Activated CD4-positive, alpha-beta T cell treated with anti-CD3 and anti-CD28 coated beads, Interleukin-2, amount 10 ng/mL, durations not matched to agents 7 days and 5 days (primary cell): ENCODE measurements at places on chromosomes 1 and 21. TPM values are rescaled to one million over a fixed set of nuclear protein-coding genes. Genes with fewer than 3 reads are reported as not detected.

DNA sequence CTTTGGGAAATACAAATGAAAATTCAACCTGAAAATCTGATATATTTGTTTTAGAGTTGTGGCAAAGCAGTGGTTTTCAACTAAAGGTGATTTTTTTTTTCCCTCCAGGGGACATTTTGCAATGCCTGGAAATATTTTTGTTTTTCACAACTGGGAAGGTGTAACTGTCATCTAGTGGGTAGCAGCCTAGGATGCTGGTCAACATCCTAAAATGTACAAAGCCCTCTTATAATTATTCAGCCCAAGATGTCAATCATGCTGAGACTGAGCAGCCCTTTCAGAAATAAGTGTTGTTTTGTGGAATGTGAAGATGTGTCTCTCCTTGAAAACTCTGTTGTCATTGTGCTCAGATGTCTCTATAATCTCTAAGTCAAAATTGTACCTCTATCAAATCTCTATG, 95.2 kb upstream of the NCAM2 start:
- no peak for DNase-seq

GRCh38 chr1:241447031-241447644, 72.4 kb downstream of the FH start:
- no peak for DNase-seq

GRCh38 chr1:65355031-65355712, 45.8 kb downstream of the DNAJC6 start:
- DNase-seq: no peak

- DNase-seq: no peak
These were observed 6.9 kb upstream of the SPOCD1 start for GRCh38 chr1:31822766-31823165.

DNA sequence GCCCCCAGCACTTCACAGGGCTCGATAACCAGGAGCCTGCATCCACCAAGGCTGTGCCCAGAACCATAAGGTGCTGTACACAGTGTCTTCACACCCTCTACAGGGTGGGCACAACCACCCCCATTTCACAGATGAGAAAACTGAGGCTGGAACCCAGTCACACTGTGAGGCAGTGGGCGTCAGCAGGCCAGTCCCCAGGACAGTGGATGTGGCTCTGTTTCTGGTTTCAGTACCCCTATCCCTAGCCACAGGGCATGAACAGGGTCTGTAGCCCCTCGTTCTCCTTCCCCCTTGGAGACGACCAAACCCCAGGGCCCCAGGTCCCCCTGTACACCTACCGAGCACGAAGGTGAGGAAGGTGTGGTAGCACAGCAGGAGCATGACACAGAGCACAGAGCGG, 27.6 kb downstream of the TTC39A start:
- no peak for DNase-seq

DNA sequence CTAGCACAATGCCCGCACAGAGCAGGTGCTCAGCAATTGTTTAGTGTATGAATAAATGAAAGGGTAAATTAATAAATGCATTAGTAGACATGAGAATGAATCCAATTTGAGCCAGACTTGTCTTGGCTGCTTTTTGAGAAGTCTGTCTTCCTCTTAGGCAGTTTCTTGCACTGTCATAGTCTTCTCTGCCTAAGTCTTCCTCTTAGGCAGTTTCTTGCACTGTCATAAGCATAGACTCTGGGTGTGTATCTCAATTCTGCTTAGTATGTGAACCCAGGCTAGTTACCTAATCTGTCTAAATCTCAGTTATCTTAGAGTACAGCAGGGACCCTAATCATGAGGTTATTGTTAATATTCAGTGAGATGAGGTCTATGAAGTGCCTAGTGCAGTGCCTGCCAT, 27.2 kb downstream of the NHLH2 start:
- no peak for DNase-seq

DNA sequence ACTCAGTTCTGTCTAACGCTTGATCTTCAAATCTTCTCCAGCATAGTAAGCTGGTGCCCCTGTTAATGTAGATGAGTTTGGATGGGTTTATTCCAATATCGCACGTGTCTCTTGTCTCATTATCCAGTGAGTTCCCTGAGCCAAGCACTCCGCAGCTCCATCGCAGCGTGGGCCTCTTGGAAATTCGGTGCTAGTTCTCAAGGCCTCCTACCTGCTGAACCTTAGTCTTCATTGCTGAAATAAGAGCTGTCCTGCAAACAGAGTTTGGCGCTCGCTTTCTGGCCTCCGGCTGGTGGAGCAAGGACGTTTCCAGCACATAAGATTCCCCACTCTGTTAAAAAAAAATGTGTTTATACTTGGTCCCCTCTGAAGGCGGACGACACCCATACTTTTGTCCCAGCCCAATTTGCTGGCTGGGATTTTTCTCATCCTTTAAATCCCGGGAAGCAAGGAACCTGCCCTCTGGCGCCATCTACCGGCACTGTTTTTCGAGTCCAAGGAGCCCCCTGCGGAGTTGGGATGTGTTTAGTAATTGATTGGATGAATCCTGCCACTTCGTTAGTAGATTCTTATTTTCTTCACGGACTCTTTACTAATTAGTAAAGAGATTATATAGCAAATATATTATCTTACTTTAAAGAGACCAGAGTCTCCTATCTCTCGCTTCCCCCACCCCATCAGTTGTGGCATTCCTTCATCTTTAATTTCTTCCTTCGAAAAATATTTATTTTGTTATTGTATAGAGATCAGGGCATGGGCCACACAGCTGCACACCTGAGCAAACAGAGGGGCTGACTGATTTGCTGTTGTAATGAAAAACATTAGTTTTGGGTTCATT, 14.7 kb downstream of the JUN start:
- peak; percentile 36 for DNase-seq

DNA sequence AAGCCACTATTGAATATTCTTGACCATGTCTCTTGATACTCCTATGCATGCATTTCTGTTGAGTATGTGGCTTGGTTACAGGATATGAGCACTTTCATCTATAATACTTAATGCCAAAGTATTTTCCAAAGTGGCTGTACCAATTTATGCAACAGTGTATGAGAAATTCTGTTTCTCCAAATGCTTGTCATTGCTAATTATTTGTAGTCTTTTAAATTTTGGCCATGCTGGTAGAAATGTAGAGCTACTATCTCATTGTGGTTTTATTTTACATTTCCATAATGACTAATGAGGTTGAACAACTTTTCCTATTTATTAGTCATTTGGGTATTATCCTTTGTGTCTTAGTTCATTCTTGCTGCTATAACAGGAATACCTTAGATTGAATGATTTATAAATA, 71.4 kb upstream of the TSPAN2 start:
- DNase-seq: no peak

DNA sequence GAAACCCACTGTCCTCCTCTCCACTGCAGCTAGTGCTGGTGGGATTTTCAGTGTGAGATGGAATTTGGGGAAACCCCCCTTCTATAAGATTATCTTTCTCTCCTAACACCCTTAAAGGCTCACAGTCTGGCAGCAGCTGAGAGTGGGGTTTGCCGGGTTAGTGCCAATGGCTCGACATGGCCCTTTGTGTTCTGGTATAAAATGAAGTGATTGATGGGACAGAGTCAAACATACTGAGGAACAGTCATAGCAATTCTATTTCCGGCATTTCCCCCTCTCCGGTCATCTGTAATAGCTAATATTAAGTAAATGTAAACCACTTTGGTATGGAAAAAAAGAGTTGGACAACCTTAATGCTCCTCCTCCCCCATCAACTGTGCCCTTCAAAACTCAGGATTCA, 37.6 kb downstream of the TFF3 start:
- no peak for DNase-seq

DNA sequence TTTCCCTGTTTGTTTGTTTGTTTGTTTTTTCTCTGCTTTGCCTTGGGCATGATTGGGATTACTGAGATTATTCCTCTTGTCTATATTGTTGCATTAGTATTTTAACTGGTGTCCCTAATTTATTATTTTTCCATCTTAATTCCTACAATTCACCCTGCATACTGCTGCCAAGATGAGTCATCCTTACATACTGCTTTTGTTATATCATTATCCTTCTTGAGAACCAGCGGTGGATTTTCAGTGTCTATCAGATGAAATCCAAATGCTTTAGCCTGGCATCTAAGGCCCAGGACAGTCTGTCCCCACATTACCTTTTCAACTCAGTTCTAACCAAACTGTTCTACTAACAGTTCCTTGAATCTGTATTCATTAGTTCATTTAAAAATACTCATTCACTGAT, 101.7 kb downstream of the OLFML2B start:
- DNase-seq: no peak

DNA sequence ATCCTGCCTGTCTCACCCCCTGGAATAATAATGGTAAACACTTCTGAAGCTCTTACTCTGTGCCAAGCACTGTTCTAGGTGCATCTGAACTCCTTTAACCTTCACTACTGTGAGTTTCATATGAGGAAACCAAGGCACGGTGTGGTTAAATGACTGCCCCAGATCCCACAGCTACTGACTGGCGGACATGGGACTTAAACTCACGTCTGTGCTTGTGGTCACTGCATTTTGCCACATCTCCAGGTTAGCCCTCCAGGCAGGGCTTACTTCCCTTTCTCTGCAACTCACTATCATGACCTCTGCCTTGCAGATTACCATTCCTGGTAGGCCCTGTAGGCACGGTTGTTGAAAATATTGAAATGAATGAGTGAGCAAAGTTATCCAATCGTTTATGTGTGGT, 83.4 kb downstream of the ADSS2 start:
- DNase-seq: no peak

RNU1-2 gene
- 2,477 TPM for total RNA-seq

PCSK9 gene
- not detected for total RNA-seq

DMRTA2 gene
- total RNA-seq: not detected

S100A7A gene
- total RNA-seq: not detected

C1orf105 gene
- not detected for total RNA-seq
